ENCODE measurements at places on chromosomes 3 and 15.
A peak's percentile ranks its signal among the peaks of the same experiment; 100 is the strongest.

DNA sequence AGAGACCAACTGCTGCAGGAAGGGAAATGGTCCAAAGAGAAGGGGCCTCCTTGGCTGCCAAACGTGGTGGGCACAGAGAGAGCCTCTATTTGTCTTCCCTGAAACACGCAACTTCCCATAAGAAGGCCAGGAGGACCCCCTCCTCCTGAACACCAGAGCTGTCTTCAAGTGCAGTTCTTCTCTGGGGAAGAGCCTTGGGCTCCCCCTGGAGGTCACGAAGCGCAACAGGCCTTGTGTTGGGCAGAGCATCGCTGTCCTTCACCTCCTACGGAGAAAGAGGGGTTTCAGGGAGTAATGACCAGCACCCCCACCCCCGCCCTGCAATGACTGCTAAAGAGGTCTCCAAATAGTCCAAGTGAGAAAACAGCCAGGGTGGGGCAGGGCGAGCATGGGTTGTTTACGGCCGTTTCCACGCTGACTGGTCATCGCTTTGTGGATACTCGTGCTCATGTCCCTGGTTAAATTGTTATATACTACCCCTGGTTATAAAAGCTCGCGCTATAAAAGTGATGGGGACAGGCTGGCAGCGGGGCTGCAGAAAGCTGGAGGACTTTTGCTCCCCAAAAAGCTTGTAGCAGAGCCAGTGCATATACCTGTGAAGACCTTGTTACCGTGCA is 397.5 kb upstream of the ATP10A start:
- DNase-seq = peak; percentile 36

GRCh38 chr3:53324105-53324504 is 23.2 kb downstream of the DCP1A start:
- no peak for DNase-seq

DNA sequence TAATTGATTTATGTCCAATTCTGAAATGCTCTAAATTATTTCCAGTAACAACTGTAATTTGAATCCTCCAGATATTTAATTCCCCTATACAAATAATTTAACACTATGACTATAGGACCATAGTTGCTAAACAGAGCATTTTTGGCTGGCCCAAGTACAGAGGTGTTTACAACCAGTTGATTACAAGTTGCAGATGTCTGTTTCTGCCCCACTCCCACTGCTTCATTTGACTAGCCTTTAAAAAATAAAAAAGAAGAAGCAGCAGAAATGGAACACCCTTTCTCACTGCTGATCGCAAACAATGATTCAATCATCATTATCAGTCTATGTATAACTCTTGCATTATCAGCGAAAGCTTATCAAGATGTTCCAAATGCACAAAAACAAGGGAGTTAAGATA is 54.6 kb downstream of the SENP7 start:
- no peak for DNase-seq

DNA sequence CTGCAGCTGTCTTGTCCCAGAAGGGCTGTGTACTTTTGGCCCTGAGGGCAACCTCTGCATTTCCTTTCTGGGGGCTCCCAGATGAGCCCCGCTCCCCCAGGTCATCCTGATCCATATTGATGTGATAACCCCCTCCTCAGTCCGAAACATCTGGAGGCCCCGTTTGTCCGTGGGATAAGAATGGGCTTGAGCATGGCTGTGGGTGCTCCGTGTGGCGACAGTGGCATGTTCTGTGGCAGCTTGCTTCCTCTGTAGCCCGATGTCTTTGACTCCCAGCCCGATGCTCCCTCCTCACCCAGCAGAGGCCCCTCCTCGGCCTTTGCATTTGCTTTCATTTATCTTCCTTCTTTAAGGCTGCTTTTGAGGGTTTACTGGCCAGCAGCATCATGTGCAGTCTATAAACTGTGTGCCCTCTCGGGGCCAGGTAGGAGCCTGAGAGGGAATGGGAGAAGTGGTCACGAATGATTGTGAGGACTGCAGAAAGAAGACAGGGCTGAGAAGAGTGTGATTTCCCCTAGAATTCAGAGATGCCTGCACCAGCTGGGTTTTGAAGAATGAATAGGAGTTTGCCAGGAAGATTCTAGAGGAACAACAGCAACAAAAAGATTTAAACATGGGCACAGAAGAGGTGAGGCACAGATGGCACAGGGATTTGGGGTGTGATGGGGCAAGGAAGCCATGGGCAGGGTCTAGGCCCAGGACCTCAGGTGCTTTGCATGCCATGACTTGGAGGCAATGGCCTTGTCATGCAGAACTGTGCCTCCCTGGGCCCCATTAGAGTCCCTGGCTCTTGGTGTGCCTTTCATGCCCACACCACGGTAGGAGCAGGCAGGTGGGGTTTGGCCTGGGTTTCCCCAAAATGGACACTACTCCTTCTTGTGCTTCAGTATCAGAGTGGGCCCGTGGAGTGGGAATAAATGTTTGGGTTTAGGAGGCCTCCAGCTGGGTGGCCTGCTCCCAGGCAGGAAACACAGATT is 34.2 kb downstream of the APBA2 start:
- DNase-seq = no peak

DNA sequence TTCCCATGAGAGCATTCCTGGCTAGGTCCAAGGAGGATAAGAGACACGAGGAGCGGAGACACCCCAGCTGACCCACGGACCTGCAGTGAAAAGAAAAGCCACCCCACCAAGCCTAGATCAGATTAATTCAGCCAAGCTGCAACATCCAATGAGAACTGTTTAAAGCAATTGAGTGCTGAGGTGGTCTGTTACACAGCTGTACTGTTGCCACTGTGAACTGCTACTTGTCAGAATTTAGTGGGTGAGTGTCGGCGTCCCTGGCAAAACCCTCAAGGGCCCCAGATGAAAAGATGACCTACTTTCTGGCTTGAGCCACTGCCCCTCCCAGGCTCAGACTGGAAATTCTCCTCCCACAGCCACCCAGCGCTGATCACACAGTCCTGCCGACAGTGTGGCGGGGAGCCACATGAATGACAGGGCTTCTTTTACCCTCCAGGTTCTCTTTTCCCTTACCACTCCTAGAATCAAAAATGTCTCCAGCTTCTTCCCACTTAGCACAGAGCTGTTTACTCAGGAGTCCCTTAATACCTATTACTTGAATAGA is 26.4 kb upstream of the KBTBD12 start:
- no peak for DNase-seq

DNA sequence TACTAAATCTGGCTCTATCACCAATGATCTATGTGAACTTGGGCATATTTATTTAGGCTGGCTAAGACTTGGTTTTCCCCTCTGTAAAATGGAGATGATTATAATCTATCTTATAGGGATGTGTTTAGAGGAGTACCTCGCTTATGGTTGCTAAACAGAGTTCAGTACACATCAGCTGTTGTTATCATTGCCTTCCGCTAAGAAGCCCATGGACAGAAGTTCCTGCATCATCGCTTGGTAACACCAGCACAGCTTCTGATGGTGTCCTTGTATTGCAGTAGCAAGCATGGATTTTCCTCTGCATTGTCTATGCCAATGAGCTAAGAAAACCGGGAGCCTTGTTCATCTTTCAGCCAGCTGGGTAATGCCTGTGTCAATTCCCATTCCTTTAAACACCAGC is 73.1 kb upstream of the LRTM1 start:
- DNase-seq = no peak

DNA sequence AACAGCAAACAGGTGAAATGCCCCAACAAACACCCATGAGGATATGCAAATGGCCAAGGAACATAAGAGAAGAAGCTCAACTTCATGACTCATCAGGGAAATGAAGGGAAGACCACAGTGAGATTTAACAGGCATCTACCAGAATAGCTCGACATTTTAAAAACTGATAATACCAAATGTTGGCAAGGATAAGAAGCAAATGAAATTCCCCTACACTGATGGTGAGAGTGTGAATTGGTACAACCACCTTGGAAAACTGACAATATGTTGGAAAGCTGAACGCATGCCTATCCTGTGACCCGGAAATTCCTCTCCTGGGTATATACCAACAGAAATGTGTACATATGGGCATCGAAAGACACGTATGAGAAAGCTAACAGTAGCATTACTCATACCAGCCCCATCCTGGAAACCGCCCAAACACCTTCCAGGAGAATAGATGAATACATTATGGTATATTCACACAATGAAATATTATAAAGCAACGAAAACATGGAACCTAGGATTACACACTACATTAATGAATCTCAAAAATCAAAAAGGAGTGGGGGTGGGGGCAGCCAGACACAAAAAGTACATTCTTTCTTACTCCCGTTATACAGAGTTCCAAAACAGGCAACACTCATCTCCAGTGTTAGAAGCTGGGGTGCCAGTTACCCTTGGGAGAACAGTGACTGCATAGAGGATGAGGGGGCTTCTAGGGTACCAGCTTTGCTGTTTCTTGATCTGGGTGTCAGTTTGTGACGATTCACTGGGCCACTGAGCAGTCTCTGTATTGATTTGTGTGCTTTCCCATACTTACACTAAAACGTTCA is 16.9 kb downstream of the RFTN1 start:
- no peak for DNase-seq

DNA sequence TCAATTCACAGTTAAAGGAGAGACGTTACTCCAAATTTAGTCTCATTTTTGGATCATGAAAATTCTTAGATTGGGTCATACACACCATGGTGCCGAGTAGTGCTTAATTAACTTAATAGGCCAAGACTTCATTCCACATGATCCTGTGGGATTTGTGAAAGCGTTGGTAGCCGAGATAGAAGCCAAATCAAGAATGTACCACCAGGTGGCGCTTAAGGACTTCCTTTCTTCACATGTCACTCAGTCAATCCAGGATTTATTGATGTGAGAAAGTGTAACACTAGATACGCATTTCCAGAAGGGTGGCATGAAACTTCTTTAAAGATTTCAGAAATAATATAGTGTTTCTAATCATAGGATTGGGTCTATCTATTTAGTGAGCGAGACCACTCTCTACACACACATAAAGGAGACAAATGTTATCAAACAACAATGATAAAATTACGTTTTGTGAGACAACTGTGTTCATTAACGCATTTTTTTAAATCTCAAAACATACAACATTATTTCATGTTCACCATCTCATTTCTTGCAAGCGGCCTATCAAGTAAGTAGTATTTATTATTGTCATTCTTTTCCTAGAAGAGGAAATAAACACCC is 436.1 kb downstream of the CHL1 start:
- no peak for DNase-seq

GRCh38 chr3:111253733-111254132 is 182.1 kb downstream of the NECTIN3 start:
- DNase-seq = no peak

DNA sequence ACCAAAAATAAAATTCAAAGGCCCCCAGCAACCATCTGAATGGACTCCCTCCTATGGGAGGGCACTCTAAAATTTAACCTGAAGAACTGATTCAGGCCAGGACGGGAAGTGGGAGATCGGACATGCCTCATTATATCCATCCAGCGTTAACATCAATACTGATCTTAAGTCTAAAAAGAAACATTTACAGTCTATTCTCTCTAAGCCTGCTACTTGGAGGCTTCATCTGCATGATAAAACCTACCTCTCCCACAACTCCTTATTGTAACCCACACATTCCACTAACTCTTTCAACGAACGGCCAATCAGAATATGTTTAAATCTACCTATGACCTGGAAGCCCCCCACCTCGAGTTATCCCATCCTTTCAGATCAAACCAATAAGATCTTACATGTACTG is 68.4 kb downstream of the HERC1 start:
- no peak for DNase-seq

DNA sequence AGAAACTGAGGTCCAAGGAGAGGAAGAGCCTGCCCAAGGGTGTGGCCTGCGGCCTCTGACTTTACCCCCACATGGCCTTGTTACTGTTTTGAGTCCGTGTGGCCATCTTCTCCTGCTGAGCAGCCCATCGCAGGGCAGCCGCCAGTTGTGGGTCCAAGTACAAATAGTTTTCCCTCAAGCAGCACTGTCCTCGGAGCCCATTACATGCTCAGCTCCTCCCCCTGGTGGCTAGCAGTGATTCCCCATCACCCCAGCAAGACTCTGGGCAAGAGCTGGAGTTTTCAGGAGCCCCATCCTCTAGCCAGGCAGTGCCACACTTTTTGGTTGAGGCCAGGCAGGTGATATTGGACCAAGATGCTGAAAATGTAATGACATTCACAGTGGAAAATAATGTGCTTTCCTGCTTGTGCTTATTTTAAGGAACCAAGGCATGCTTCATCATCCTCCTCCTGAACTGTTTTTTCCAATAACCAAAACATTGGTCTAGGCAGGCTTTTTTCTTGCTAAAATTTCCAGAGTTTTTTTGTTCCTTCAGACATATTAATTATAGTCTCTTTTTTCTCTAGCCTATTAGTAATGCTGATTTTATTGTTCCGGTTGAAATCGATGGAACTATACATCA is 23.2 kb upstream of the VILL start:
- peak; percentile 51 for DNase-seq

DNA sequence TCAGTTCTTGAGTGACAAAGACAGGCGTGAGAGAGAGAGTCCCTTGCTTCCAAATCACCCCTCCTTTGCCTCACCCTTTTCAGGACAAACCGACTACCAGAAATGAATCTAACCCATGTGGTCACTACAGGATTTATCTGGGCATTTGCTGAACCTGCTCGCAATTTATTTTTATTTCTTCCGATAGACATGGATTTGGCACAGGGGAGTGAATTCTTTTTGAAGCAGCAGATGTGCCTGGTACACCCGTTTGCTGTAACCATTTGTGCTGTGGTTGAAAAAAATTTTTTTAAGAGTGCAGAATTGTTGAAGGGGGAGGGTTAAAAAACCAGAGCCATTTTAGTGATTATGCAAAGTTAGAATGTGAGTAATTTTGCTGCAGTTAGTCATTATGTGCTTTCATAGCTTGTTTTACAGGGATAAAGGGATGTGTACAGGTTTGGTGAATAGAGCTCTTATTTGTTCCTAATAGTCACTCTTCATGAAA is 442.0 kb downstream of the LPP start:
- no peak for DNase-seq

DNA sequence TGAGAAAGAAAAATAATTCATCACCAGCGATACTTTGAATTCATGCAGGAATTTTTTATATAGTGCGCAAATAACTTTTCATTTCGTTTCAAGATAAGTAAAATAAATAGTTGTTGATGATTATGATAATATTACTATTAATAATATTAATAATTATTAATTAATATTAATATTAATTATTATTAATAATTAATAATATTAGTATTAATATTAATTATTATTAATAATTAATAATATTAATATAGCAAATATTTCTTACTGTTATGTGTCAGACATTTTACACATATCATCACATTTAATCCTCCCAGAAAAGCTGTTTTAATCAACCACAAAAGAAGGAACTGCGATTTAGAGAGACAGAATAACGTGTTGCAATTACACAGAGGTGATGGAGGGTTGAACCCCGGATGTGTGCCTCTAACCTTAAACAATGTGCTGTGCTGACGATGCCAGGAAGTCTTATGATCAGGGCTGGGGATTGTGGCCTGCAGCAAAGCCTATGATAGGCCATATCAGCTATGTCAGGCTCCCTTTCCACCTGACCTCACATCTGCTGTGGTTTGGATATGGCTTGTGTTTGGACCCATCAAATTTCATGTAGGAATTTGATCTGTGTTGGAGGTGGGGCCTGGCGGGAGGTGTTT is 263.5 kb upstream of the NR2F2 start:
- DNase-seq = no peak
